ENCODE measurements at places on chromosomes 5 and 9.

DNA sequence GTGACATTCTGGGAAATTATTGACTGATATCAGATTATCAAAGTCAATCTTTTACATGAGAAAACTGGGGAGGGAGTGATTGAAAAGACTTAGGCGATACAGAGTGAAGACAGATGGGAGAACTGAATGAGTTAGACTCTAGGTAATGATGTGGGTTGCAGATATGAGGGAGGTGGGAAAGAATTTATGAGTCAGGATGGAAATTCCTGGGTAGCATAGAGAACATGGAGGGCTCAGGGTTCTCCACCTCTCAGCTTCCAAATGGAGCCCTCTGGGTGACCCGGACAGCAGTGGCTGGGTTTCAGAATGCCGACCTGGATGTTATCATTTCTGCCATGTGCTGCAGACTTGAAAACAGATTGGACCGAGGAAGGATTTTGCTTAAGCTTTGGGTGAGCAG lies 75.4 kb upstream of the SHB start:
- DNase-seq, result no peak

- no peak for DNase-seq
These were observed 58.6 kb upstream of the PPARGC1B start for GRCh38 chr5:149671544-149671943.

DNA sequence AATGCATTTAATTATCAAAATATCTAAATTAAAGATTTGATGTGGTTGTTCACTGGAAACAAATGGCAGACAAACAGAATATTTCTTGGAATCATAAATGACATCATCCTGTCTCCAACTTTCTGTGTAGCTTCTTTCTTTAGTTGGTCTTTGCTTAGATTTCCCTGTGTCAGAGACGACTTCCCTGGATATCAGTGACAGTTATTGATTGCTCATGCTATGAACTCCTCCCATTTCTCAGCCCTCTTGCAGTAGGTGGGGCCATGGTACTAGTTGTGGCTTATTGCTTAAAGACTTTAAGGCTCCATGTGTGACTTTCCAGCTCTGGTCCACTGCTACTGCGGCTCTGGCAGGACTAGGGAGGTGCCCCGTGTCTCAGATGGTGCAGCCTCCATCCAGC lies 592.6 kb downstream of the MTRR start:
- DNase-seq, result peak; percentile 2

- no peak for DNase-seq
These were observed 597 bp upstream of the IRX4 start for GRCh38 chr5:1883120-1883924.

GRCh38 chr9:70601000-70601951 lies 186.8 kb upstream of the KLF9 start:
- peak; percentile 26 for DNase-seq

DNA sequence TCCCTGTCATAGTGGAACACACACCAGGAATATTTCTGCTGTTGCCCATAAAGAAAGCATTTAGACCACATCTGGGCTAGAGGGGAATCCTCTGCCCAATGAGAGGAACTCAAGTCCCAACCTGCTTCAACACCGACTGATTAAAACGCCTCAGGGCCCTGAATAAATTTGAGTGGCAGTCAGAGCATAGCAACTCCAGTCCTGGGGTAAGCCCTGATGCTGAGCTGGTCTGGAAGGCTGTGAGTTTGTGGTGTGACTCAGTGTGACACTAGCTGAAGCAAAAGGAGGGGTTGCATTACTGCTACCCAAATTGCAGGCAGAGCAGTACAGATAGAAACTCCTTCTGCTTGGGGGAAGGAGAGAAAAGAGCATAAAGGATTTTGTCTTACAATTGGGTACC lies 148.3 kb downstream of the PRDM9 start:
- no peak for DNase-seq

GRCh38 chr5:168600409-168600808 lies 21.2 kb upstream of the PANK3 start:
- DNase-seq, result peak; percentile 23

DNA sequence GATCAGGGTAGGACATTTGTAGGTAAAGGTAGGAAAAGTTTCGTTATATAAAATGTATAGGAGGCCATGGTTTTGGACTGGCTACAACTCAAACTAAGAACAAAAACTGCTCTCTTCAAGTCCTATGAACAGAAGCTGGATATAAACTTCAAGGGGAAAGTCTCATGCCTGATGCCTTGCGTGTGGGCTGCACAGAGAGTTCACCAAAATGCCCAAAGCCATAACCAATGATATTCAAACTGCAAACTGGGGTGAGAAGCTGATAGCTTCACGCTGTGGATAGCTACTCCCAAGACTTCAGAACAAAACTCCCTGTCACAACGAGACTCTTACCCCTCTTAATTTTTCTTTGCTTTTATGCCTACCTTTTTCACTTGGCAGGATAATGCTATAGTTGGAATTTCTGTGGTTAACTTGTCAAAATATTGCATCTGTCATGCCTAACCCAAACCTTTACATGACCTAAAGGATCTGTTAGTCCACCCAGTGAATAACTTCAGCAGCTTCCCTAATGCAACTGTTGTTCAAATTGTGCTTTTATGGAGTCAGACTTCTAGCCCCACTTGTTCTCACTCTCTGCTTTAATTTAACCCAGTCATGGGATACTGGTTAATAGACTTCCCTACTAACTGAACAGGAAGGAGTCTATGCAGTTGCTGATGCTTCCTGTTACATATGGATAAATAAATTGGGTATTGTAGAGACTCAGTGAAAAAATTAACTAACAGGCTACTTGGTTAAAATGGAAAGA lies 71.9 kb downstream of the SFXN1 start:
- no peak for DNase-seq

- DNase-seq, result no peak
These were observed 81.7 kb downstream of the DOCK8 start for GRCh38 chr9:296411-296810.

- DNase-seq, result no peak
These were observed 2.6 kb downstream of the OLFML2A start for GRCh38 chr9:124779368-124780059.

- DNase-seq, result no peak
These were observed 11.7 kb upstream of the TAS2R1 start for GRCh38 chr5:9641806-9642355.

GRCh38 chr9:124355941-124356744 lies 59.1 kb downstream of the PSMB7 start:
- DNase-seq, result no peak

GRCh38 chr5:2334719-2335118 lies 416.8 kb downstream of the IRX2 start:
- no peak for DNase-seq

GRCh38 chr9:130998597-130999244 lies 10.3 kb upstream of the LAMC3 start:
- DNase-seq, result no peak

DNA sequence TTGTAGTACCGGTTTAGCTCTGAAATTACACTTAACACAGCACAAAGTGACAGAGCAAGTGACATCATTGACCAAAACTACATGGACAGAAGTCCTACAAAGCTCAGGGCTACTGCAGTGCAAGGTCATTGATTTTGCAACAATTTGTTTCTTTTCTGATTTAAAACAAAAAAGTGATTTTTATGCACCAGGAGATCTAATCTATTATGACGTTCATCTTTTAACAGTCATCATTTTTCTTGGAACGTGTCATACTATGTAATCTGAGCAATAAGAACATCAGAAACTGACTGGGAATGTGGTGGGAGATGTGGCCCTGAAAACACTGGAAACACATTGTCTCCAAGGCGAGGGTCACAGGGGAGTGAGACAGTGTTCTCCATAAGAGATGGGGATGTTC lies 17.4 kb upstream of the ZFAND5 start:
- DNase-seq, result no peak

DNA sequence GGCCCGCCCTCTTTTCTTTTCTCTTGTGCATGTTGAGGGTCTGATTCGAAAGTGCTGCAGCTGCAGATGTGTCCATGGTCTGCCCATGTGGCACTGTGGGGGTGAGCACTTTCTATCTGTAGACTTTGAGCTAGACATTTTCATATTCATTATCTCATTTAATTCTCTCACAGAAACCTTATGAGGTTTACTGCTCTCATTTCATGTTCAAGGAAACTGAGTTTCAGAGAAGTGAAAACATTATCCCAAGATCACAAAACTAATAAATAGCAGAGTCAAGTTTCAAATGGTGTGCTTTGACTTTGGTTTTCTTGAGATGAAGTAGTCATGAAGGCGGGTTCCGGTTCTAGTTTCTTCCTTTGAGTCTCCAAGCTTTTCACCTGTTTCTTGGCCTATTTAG lies 536.5 kb upstream of the ZNF462 start:
- no peak for DNase-seq

DNA sequence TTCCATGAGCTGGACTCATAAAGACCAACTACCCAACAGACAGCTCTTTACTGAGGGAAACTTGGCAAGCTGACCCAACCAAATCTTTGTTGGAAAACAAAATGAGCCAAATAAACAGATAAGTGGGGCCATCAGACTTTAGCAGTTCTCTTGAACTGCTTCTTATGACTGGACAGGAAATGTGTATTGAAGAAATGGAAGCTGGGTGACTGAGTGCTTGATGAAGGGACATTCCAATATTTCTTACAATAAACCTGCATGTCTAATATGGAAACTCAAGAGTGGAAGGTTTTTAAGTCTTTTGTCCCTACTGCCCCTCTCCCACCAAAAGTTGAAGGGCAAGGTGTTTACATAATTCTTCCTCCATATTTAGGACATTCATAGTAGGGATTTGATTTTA lies 218.8 kb upstream of the NR4A3 start:
- no peak for DNase-seq

DNA sequence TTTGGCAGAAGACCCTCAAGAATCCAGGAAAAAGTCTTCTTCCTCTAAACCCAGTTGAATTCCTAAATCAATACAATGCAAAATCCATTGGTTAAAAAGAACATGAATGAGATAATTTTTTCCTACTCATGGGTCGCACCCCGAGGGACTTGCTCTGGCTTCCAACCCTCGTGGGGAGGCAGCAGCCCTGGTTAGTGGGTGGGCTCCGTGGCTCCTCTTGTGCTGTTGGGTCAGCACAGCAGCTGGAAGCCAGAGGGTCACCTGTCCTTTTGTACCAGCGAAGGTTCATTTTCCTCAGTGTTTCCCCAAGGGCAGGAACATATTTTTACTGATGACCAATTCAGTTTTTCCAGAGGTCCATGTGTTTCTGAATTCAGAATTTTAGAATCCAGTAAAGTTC lies 120.6 kb upstream of the S1PR3 start:
- DNase-seq, result no peak

- DNase-seq, result no peak
These were observed 181.7 kb upstream of the SLC30A5 start for GRCh38 chr5:68911840-68912690.

GRCh38 chr9:134919303-134919702 lies 1.6 kb upstream of the FCN1 start:
- no peak for DNase-seq

DNA sequence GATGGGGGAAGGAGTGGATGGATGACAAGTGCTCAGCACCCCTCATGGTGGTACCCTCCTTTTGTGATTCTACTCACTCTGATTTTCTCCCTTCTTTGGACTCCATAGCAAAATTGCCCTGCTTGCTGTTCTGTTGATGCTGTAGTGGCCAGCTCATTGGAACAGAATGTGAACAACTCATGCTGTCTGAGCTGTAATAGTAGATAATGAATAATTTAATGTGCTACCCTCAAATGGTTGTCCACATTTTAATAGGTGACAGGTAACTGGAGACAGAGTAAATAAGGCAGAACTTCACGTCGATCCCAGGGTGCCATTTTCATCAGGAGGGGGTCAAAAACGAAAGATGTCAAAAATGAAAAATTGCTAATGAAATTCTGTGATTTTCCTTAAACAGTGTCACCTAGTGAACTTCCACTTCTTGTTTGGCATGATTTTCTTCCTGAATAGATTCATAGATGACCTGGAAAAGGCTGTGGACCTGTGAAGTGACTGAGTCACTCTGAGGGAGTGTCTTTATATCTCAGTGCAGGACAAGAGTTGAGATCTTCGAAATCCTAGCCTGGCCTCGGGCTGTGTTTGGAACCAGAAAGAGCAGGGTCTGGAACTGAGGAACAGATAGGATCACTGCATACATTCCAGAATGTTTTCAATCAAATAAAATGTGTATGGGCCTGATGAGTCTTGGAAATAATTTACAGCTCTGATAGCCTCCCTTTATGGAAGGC lies 270.2 kb downstream of the PSAT1 start:
- DNase-seq, result no peak

DNA sequence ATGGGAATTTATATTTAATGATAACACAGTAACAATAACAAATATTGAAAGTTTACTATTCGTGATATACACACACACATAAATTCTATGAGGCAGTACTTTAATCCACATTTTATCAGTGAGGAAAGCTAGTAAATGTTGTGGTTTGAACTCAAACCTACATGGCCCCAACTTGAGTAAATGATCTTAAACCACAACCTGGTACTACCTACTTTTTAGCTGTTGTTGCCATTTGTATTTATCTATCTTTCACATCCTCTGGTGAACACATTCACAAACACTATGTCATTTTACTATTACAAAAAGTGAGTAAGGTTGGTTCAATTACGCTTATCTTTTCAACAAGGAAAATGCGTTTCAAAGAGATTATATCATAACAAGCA lies 186.1 kb downstream of the SMC2 start:
- no peak for DNase-seq

- peak; percentile 35 for DNase-seq
These were observed 1.1 kb downstream of the IL4 start for GRCh38 chr5:132674671-132675506.

GRCh38 chr9:4600368-4600767 lies 61.7 kb upstream of the PLPP6 start:
- DNase-seq, result peak; percentile 99

DNA sequence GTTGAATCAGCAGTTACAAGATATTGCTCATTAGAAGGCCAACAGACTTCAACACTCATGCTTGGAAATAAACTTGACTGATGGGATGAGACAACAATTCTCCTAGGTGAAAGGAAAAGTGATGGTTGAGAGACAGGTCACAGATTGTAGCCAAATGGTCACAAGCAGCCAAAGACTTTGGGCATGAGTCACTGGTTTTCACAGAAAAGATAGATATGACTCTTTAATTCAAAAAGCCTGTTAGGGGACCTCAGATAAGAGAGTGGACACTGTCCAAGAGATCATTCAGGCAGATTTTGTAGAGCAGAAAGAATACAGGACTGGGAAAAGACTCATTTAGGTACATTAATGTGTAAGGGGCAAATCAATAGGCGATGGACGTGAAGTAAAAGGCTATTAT lies 982.5 kb downstream of the MAT2B start:
- DNase-seq, result peak; percentile 29

DNA sequence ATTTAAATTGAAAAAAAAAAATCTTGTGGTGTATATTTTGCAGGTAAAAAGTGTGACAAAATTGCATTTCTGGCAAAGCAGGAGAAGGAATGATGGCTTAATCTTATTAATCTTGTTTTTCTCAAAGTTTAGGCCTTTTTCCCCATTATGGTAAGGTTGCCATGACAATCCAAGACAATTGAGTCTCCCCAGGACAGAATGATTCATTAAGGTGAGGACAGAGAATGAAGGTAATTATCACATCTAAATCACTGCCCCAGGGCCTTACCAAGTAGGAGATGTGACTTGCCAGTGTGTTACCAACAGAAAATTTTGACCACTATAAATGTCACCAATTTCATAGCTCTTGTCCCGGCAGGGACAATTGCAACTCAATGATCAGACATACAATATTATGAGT lies 439.2 kb downstream of the DNAH5 start:
- DNase-seq, result no peak

Measured in OCI-M1 (cell line).